ENCODE measurements at places on chromosomes 13 and 19. TPM values are rescaled to one million over a fixed set of nuclear protein-coding genes. Genes with fewer than 3 reads are reported as not detected.

- H3K27ac ChIP-seq: no peak overlapping the region
- no peak for DNase-seq
- H3K36me3 ChIP-seq: no peaks in the 10 kb centered on the region
- no peaks in the 10 kb centered on the region for H3K27me3 ChIP-seq
- no peak overlapping the region for H3K4me3 ChIP-seq
These were observed 64.0 kb downstream of the ANKRD10 start for GRCh38 chr13:110850840-110851239.

Gene NOVA2
- 3.0 TPM for total RNA-seq

DNA sequence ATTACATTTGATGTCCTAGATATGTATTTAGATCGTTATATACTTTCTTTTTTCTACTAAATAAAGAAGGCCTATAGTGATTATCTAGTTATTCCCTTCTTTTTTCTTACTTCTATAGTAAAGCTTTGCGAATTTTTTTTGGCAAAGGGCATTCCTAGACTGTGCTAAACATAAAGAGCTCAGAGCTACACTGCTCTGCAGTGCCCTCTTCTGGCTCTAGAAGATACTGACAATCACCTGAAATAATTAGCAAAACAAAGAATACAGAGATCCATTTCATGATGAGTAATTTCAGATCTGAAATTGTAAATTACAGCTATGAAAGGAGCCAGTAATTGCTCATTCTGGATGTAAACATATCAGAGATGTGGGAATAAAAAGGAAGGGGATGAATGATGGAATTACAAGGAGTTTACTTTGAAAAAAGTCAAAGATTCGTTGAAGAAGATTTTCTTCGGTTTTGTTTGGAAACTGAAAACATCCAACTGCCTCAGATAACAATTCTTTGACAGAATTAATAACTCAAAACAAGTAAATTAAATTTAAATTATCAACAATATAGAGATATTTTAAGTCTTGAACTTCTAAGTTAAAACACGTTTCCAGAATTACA, 288.5 kb downstream of the NALCN start:
- H3K27ac ChIP-seq: no peak overlapping the region
- no peaks in the 10 kb centered on the region for H3K27me3 ChIP-seq
- H3K36me3 ChIP-seq: no peaks in the 10 kb centered on the region

Gene PRTN3
- total RNA-seq: 1.8 TPM

Gene CELF5
- 3.1 TPM for total RNA-seq

Gene SLC15A1
- 0.47 TPM for total RNA-seq

Gene FXYD5
- total RNA-seq: 5.7 TPM

Gene VSTM1
- not detected for total RNA-seq

Gene ZNF223
- 4.5 TPM for total RNA-seq

GRCh38 chr19:15426485-15427349, 7.9 kb upstream of the AKAP8L start:
- H3K36me3 ChIP-seq: no peaks in the 10 kb centered on the region
- H3K4me3 ChIP-seq: no peak overlapping the region
- H3K27me3 ChIP-seq: no peaks in the 10 kb centered on the region
- no peak overlapping the region for H3K27ac ChIP-seq

- no peak overlapping the region for H3K27ac ChIP-seq
- no peak overlapping the region for H3K4me3 ChIP-seq
- no peaks in the 10 kb centered on the region for H3K4me1 ChIP-seq
- peak; percentile 21 for DNase-seq
- no peaks in the 10 kb centered on the region for H3K27me3 ChIP-seq
These were observed 8.1 kb upstream of the LILRB4 start for GRCh38 chr19:54654447-54655321.

Gene ZNF470
- total RNA-seq: 11.0 TPM

Gene LHB
- 13.9 TPM for total RNA-seq

- no peak overlapping the region for H3K27ac ChIP-seq
- H3K4me3 ChIP-seq: no peak overlapping the region
- H3K4me1 ChIP-seq: no peaks in the 10 kb centered on the region
- H3K27me3 ChIP-seq: no peaks in the 10 kb centered on the region
- DNase-seq: no peak
These were observed 68.9 kb upstream of the TDRD3 start for GRCh38 chr13:60328073-60328472.

Gene CEACAM16
- total RNA-seq: not detected

Gene DKKL1
- total RNA-seq: 145 TPM

DNA sequence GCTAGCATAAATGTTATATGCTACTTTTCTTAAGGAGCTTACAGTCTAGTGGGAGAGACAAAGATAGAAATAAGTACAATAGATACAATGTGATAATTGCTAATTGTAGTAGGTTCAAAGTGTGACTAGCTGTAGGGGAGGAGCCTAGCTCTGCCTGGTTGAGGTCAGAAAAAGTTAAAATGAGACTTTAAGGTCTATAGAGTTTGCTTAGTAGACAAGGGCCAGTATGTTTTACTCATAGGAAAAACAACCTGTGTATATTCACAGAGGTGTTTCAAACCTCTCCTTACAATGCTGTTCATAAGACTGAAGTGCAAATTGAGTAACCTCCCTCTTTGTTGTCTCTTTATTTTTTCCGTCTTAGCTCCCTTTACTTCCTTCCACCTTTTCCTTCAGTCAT, 56.1 kb downstream of the PDS5B start:
- no peak overlapping the region for H3K4me3 ChIP-seq
- no peaks in the 10 kb centered on the region for H3K27me3 ChIP-seq
- H3K27ac ChIP-seq: no peak overlapping the region
- no peak for DNase-seq
- H3K4me1 ChIP-seq: no peaks in the 10 kb centered on the region
- H3K36me3 ChIP-seq: no peaks in the 10 kb centered on the region

Gene DBP
- total RNA-seq: 51.0 TPM

Gene ZNF575
- total RNA-seq: 1.7 TPM

Gene ZNF837
- 9.3 TPM for total RNA-seq

DNA sequence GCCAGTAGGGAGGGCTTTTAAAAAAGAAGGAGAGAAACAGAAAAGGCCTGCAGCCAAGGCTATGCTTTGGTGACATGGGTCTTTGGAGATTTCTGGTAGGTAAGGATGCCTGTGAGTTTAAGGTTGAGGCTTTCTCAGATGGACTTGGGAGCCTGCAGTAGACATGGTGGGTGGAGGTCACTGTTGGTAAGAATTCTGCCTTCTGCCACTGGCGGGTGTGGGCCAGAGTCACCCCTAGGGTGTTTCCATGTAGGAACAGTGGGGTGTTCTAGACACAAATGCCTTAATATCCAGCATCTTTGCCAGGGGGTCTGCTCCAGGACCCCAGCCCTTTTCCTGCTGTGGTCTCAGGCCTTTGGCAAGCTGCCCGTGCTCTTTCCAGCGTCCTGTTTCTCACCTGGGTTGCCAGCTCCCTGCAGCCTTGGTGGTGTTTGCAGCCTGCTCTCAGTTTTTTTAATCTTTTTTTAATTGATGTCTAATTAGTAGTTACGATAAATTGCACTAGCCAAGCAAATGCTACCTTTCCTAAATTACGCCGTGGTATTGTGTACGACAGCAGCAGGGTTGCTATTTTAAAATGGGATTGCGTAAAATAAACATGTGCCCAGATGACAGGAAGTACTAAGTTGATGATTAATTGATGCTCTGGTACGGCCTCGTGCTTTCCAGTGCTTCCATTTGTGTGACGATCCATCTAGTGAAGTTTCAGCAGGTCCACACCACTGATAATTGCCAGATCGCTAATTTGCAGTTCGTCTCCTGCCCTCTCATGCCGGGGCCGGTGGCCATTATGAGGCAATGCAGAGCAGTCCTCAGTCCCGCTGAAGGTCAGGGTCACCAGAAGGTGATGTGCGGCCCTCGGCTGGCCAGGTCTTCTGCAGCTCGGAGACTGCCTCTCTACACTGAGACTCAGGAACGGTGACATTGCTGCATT, 35.3 kb upstream of the NPAS1 start:
- H3K36me3 ChIP-seq: no peaks in the 10 kb centered on the region
- no peak overlapping the region for H3K4me3 ChIP-seq
- no peak for DNase-seq
- H3K4me1 ChIP-seq: peaks cover 19% of the 10 kb centered on the region
- H3K27me3 ChIP-seq: no peaks in the 10 kb centered on the region

Gene PSG11
- total RNA-seq: not detected

Gene FOSB
- total RNA-seq: 1.2 TPM

Gene PABPC3
- 24.0 TPM for total RNA-seq

Gene UQCRFS1
- total RNA-seq: 35.9 TPM

DNA sequence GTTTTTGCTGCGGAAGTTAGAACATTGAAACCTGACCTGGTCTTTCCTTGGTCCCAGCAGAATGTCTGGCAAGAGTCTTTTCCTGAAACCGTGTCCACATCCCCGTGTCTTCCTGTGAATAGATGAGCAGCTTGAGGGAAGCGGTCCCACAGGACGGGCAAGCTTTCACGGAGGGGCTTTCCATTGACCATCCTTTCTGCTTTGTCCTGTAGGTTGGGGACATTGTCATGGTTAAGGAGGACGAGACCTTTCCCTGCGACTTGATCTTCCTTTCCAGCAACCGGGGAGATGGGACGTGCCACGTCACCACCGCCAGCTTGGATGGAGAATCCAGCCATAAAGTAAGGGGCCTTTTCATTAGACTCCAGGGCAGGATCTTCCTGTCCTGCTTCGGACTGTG, 126.0 kb downstream of the ATP11A start:
- no peak overlapping the region for H3K27ac ChIP-seq
- DNase-seq: no peak
- H3K36me3 ChIP-seq: no peaks in the 10 kb centered on the region
- peaks cover 5% of the 10 kb centered on the region for H3K4me1 ChIP-seq

GRCh38 chr19:31427857-31428256, 78.6 kb upstream of the TSHZ3 start:
- DNase-seq: no peak
- no peaks in the 10 kb centered on the region for H3K27me3 ChIP-seq
- no peak overlapping the region for H3K4me3 ChIP-seq
- H3K36me3 ChIP-seq: no peaks in the 10 kb centered on the region
- no peaks in the 10 kb centered on the region for H3K4me1 ChIP-seq
- no peak overlapping the region for H3K27ac ChIP-seq

Gene SPINT2
- 372 TPM for total RNA-seq

GRCh38 chr13:28468023-28468915, 26.7 kb downstream of the FLT1 start:
- no peaks in the 10 kb centered on the region for H3K4me1 ChIP-seq
- DNase-seq: no peak
- no peak overlapping the region for H3K27ac ChIP-seq
- no peaks in the 10 kb centered on the region for H3K27me3 ChIP-seq

Gene FBN3
- total RNA-seq: 2.3 TPM

DNA sequence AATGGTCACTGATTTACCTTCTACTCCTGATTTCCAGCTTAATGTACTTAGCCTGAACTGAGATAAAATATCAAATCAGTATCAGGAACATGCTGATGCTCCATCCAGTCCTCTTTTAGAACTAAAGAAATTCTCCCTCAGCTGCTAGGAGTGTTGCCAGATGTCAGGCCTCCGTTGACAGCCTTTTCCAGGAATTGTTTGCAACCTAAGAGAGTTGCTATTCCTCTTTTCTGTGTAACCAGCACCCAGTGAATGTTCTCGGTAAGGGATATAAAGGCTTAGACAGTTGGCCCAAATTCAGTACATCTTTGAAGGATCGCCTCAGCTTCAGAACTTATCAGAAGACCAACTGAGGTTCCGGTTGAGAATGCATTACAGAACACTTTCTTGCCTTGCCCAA, 559.0 kb downstream of the PCDH17 start:
- H3K36me3 ChIP-seq: no peaks in the 10 kb centered on the region
- no peak for DNase-seq
- no peak overlapping the region for H3K4me3 ChIP-seq
- no peak overlapping the region for H3K27ac ChIP-seq
- no peaks in the 10 kb centered on the region for H3K4me1 ChIP-seq

DNA sequence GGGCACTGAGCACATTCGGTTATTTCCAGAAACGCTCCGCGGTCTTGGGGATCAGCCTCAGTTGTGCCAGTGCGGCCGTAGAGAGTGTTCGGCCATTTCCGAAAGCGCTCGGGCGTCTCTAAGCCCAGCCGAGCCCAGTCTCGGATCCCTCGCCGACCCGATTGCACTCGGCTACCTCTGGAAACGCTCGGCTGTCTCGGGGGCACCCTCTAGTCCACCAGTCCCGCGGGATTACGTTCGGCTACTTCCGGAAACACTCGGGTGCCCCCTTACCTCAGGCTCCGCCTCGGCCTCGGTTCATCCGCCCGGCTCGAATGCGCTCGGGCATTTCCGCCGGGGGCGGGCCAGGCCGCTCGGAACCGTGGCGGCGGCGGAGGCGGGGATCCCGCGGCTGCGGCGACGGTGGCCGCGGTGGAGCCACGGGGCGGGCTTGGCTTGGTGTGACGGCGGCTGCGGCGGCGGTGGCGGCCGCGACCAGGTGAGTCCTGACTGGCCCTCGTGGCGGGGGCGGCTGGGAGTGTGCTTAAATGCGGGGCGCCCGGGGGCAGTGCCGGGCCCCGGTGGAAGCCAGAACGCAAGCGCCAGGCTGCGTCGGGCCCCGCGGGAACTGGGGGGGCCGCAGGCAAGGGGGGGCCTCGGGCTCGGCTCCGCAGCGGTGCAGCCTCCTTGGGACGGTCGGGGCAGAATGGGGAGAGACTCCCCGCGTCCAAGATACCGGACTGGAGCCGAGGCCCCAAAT, at the start of gene PIK3R2:
Gene PIK3R2 (plus strand): TSS at position 347 of the 739 bp plus-strand sequence. CDS start 2,717 bp downstream, outside the sequence.
- H3K27ac ChIP-seq: peak within 1 kb of the TSS; percentile 96
- no peaks in the 10 kb centered on the region for H3K27me3 ChIP-seq
- H3K36me3 ChIP-seq: no peaks in the 10 kb centered on the region
- peak within 1 kb of the TSS; percentile 94 for H3K4me3 ChIP-seq

GRCh38 chr19:45016388-45017314, 15.4 kb downstream of the RELB start:
- no peak overlapping the region for H3K27ac ChIP-seq
- H3K27me3 ChIP-seq: no peaks in the 10 kb centered on the region
- peak; percentile 55 for DNase-seq
- H3K4me1 ChIP-seq: no peaks in the 10 kb centered on the region

Gene TIMM29
- 40.9 TPM for total RNA-seq

DNA sequence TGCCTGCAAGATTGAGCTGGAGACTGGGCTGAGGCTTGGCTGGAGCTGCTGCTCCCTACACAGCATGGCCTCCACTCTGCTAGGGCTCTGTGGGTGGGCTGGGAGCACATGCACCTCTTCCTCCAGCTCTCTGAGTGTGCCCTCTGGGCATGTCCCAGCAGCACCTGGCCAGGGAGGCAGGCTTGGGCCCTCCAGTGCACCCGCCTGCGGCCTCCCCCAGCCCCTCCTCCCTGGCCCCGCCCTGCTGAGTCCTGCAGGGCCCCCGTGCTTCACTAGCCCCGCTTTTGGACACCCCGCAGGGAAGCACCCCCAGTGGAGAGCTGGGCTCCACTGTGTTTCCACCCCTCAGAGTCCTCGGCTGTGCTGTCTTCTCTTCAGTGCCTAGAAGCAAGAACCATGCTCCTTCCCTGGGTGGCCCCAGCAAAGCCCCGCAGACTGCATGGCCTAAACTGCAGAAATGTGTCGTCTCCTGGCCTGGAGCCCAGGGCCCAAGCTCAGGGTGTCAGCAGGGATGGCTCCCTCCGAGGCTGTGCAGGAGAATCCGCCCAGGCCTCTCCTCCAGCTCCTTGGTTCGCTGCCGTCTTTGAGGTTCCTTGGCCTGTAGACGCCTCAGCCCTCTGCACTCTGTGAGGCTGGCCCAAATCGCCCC, 5.0 kb upstream of the TEX29 start:
- H3K4me1 ChIP-seq: no peaks in the 10 kb centered on the region
- no peak for DNase-seq
- no peaks in the 10 kb centered on the region for H3K27me3 ChIP-seq
- H3K27ac ChIP-seq: no peak overlapping the region
- no peaks in the 10 kb centered on the region for H3K36me3 ChIP-seq
- H3K4me3 ChIP-seq: no peak overlapping the region

Gene SIGLEC12
- total RNA-seq: not detected

- no peaks in the 10 kb centered on the region for H3K36me3 ChIP-seq
- H3K27me3 ChIP-seq: no peaks in the 10 kb centered on the region
- peaks cover 4% of the 10 kb centered on the region for H3K4me1 ChIP-seq
These were observed 411 bp upstream of the KLK15 start for GRCh38 chr19:50833802-50834167.

Data from testis (tissue), 5 donors.